HS-27A (cell line): ENCODE measurements at places on chromosomes 5 and 9.

GRCh38 chr5:17879276-17879675, 245.0 kb downstream of the TAF11L14 start:
- DNase-seq = no peak

DNA sequence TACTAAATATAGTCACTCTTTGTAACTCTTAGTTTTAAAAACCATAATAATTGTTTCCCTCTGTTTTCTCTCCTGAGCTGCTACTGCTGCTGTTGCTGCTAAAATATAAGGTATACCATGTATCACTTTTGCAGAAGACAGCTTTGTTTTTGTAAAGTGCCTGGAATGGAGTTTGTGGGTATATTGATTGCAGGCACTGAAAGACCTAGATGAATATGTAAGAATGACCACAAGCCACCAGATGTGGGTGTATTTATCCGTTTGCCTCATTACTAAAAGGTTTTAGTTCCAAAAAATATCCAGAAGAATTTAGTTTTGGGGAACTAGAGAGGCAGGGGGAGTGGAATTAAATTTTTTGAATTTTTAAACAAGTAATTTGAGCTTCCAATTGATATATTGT, 151.1 kb upstream of the CDKN2B start:
- DNase-seq = no peak

DNA sequence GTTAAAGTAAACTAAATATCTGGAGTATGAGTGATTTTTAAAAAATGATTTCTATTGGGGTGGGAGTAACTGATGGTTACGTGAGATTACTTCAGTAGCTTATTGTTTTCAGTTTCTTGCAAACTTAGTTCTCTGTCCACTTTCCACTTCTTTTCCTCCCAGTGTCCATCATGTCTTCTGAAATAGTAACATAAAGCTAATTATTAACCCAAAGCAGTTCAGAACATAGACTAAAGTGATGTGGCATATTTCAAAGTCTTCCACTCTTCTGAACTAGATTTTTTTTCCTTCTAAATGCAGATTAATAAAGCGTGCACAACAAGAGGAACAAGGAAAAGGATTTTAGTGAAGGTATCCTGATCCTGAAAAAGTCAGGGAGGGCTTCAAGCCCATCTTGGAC, 114.1 kb downstream of the MAN2A1 start:
- no peak for DNase-seq

DNA sequence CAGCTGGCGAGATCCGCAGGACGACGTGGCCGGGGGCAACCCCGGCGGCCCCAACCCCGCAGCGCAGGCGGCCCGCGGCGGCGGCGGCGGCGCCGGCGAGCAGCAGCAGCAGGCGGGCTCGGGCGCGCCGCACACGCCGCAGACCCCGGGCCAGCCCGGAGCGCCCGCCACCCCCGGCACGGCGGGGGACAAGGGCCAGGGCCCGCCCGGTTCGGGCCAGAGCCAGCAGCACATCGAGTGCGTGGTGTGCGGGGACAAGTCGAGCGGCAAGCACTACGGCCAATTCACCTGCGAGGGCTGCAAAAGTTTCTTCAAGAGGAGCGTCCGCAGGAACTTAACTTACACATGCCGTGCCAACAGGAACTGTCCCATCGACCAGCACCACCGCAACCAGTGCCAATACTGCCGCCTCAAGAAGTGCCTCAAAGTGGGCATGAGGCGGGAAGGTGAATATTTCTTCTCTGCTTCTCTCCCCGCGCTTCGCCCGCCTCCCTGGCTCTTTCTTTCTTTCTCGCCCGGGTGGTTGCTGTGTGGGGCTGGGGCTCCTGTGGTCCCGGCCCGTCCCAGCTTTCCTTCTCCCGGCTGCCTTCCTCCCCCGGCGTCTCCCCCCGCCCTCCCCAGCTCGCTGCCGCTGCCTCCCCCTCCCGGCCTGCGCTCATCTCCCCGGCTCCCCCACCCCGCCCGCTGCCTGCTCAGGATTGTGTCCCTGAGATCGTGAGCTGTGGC, 2.2 kb downstream of the NR2F1 start:
- no peak for DNase-seq

- DNase-seq = no peak
Measured at GRCh38 chr5:76099286-76099702, 16.1 kb downstream of the SV2C start.

DNA sequence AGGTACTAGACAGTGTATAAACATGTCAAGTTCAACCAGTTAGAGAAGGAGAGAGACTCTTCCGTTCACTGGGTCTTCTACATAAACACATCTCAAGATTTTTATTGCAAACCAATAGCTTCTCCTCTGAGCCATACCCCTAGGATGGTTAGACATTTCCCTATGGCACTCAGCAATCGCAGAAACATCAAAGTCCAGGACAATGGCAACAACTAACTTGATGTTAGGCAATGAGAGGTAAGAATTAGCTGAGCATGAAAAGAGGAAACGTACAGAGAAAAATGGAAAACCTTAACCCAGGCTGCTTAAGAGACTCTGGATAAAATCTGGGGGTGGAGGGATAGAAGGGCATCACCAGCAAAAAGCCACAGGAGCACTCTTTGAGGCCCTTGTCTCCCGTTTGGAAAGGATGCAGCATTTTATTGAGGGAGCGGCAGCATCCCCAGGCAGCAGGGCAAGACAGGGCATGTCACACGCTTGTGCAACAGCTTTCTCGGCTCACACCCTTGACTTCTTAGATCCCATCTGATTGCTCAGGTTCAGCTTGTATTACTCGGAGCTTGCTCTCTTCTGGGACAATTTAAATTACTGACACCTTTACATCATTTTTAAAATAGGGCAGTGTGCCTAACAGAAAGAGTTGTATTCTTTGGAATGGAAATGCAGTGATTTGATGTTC, 8.6 kb upstream of the PSAT1 start:
- no peak for DNase-seq

DNA sequence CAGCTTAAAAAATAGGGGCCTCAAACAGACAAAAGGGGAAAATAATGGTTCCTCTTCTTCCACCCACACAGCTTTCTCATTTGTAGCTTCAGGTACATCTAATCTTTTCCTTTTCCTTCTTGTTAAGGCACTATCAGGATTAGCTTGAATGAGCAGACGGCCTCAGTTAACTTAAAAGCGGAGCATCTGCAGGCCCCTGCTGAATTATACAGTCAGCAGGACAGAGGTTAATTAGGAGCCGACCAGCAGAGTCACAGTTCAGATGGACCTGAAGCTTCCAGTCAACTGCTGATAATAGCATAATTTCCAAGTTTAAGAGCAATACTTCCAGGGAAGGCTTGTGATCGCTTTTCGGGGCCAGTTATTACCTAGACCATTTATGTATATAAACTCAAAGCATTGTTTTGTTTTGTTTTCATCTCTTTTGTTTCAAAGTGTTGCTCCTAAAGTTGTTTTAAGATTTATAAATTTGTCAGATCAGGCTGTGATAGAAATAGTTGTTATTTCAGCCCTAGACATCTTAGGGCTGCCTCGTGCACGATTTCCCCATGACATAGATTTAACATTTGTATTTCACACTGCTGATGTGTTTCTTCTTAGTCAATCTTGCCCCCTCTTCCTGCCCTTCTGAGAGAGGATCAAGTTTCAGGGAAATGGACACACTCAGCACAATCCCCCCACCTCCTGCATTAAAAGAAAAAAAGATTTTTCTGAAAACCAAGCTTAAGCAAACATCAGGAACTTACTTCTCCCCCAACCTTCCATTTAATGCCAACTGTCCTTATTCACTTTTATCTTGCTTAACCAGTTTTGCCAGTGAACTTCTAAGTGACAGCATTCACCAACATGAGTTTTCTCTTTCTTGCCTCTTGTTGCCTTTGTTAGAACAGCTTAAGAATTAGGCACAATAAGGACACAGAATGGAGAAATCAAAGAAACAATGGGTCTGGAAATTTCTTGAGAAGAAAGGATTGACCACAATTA, 449.8 kb downstream of the ARHGEF28 start:
- no peak for DNase-seq

GRCh38 chr5:147767048-147767447, 15.5 kb downstream of the JAKMIP2 start:
- no peak for DNase-seq
